ENCODE measurements at places on chromosomes 4 and X. TPM values are rescaled to one million over a fixed set of nuclear protein-coding genes. Genes with fewer than 3 reads are reported as not detected.

DNA sequence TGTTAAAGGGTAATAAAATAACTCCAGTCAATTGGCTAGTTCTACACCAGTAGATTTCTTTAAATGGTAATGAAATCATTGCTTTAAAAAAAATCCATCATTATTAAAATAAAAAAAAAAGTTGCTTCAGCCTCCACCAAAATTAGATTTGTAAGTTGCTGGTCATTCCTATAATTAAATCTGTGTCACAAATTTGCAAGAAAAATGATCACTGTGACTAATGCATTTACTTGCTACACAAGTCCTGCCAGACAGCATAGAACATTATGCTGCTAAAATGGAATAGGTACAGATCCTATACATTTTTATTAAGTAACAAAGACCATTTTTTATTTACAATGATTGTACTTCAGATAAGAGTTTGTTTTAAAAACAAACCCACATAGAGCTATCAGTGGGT, 85.8 kb downstream of the SLC10A7 start:
- no peaks in the 10 kb centered on the region for H3K4me1 ChIP-seq
- H3K27me3 ChIP-seq = no peaks in the 10 kb centered on the region
- H3K27ac ChIP-seq = no peak overlapping the region
- DNase-seq = no peak
- no peaks in the 10 kb centered on the region for H3K36me3 ChIP-seq

DNA sequence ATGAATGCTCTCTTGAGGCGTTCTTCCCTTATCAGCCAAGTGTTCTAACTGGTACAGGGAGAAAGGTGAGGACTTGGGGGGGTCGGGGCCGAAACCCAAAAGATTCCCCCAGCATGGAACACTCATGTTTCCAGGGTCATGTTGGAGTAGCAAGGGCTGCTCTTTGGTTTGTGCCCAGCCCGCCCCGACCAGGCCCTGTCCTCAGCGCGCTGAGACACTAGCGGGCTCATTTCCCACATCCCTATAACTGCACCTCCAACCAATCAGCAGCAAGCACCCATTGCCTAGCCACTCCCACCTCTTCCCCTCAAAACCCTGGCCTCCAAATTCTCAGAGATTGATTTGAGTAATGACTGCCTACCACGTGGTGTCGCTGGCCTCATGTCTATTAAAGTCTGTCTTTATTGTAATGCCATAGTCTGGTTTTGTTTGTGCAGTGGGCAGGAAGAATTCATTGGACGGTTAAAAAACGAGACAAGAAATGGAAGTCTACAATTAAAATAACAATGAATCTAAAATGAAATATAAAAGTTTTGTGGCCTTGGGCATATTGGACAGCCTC, 1928.4 kb downstream of the STIM2 start:
- no peaks in the 10 kb centered on the region for H3K4me1 ChIP-seq
- H3K36me3 ChIP-seq = no peaks in the 10 kb centered on the region
- no peaks in the 10 kb centered on the region for H3K27me3 ChIP-seq
- H3K4me3 ChIP-seq = no peak overlapping the region
- no peak overlapping the region for H3K27ac ChIP-seq

DNA sequence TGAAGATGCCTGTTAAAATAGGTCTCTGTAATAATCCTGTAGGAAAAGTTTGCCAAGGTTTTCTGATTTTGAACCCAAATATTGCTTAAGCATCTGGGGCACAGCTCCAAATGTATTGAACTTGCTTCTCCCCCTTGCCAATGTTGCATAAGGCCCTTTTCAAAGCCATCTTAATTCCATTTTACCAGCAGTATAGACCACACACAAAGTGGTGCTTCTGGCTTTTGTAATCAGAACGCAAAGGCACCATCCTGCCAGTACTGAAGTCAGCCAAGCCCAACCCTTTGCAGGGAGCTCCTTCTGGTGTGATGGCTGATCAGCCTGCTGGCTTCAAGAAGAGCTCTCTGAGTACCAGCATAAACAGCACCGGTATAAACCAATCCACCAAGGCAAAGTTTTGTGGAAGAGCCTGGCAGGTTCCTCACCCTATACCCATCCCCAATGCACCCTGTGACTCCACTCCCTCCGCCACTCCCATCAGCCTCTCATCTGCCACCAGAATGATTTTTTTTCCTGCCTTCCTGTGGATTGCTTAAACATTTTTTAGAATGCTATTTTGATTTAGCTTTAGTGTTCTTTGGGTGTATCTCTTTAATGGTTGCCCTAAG, 39.2 kb upstream of the USP9X start:
- no peaks in the 10 kb centered on the region for H3K27me3 ChIP-seq
- no peak overlapping the region for H3K4me3 ChIP-seq
- no peaks in the 10 kb centered on the region for H3K36me3 ChIP-seq
- H3K27ac ChIP-seq = no peak overlapping the region
- no peaks in the 10 kb centered on the region for H3K4me1 ChIP-seq

GRCh38 chr4:57305836-57306235, 195.7 kb upstream of the IGFBP7 start:
- no peak for DNase-seq
- no peak overlapping the region for H3K4me3 ChIP-seq
- no peak overlapping the region for H3K27ac ChIP-seq
- no peaks in the 10 kb centered on the region for H3K36me3 ChIP-seq
- no peaks in the 10 kb centered on the region for H3K27me3 ChIP-seq

DNA sequence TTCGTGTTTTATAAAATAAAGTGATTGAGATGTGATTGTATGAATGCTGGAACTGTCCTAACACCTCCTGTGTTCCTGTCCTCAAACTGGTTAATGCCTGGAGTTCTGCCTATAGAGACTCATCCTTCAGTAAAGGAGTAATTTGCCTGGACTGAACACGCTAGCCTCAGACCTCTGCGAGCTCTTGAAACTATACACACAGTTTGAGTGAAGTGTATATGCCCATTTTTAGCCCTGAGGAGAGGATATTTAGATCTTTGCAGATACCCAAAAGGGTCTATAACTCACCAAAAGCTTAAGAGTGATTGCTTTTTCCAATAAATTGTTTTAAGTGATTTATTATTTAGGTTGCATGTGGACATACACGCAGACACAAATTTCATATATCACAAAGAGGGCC, 29.9 kb upstream of the STIM2 start:
- no peak overlapping the region for H3K4me3 ChIP-seq
- no peak for DNase-seq
- no peaks in the 10 kb centered on the region for H3K4me1 ChIP-seq
- H3K27ac ChIP-seq = no peak overlapping the region
- H3K36me3 ChIP-seq = no peaks in the 10 kb centered on the region
- H3K27me3 ChIP-seq = no peaks in the 10 kb centered on the region

Gene FAM149A
- 7.5 TPM for total RNA-seq

DNA sequence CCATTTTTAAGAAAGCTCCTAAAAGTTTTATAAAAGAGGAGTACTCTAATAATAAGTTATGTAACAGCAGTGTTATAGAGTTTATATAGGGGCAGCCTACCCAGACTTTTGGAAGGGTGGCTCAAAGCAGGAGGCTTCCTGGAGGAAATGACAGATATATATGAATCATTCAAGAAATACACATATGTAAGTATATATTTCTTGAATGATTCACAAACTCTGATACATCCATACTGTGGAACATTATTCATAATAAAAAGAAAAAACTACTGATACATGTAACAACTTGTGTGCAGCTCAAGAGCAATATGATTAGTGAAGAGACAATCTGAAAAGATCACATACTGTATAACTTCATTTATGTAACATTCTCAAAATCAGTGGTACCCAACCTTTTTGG, 166.2 kb downstream of the WDFY3 start:
- H3K4me1 ChIP-seq = no peaks in the 10 kb centered on the region
- H3K36me3 ChIP-seq = peaks cover 11% of the 10 kb centered on the region
- DNase-seq = no peak
- H3K27ac ChIP-seq = no peak overlapping the region
- H3K4me3 ChIP-seq = no peak overlapping the region

Gene MAGEB17
- not detected for total RNA-seq

GRCh38 chrX:1434871-1435240, 17.9 kb downstream of the ASMTL start:
- no peak overlapping the region for H3K27ac ChIP-seq
- H3K36me3 ChIP-seq = peaks cover 31% of the 10 kb centered on the region
- DNase-seq = no peak
- H3K27me3 ChIP-seq = no peaks in the 10 kb centered on the region
- no peak overlapping the region for H3K4me3 ChIP-seq
- 0 out of 2 replicates have a peak, but pooled peaks cover 4% of the 10 kb centered on the region for H3K4me1 ChIP-seq

DNA sequence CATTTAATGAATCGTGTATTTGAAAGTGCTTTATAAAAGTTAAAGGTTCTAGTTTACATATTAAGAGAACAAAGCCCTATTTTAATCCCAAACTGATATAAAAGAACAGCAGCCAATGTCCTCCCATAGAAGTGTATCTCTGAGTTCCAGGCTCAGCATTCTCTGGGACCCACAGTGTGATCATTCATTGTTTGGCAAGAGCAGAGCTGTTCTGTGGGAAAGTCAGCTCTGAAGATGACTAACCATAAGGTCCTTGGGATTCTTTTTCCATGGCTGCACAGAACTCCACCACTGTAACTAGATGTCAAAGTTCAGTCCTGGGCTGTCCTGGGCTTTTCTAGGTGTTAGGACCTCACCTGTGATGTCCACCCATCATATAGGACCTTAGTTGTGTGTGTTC, 157.0 kb upstream of the TLL1 start:
- no peak overlapping the region for H3K27ac ChIP-seq
- no peaks in the 10 kb centered on the region for H3K27me3 ChIP-seq
- H3K4me1 ChIP-seq = no peaks in the 10 kb centered on the region
- H3K4me3 ChIP-seq = no peak overlapping the region
- no peak for DNase-seq
- H3K36me3 ChIP-seq = no peaks in the 10 kb centered on the region

Gene AREG
- not detected for total RNA-seq

- H3K27me3 ChIP-seq = no peaks in the 10 kb centered on the region
- no peak overlapping the region for H3K27ac ChIP-seq
- no peak overlapping the region for H3K4me3 ChIP-seq
These were observed 107.6 kb upstream of the BMPR1B start for GRCh38 chr4:94650134-94650495.

Gene PDGFRA
- 3.4 TPM for total RNA-seq

GRCh38 chr4:73734530-73735001, 5.8 kb upstream of the CXCL8 start:
- H3K4me1 ChIP-seq = no peaks in the 10 kb centered on the region
- no peaks in the 10 kb centered on the region for H3K27me3 ChIP-seq
- no peak overlapping the region for H3K4me3 ChIP-seq

Gene FGF13
- 36.1 TPM for total RNA-seq

DNA sequence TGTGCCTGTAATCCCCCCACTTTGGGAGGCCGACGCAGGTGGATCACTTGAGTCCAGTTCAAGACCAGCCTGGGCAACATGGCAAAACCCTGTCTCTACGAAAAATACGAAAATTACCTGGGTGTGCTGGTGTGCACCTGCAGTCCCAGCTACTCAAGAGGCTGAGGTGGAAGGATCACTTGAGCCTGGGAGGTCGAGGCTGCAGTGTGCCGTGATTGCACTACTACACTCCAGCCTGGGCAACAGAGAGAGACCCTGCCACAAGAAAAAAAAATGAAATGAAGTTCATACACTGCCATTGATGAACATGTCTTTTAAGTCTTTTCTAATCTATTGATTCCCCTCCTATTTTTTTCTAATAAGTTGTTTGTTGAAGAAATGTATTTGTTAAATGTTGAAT, 5.0 kb upstream of the ZFX start:
- no peak overlapping the region for H3K4me3 ChIP-seq
- no peak for DNase-seq
- H3K36me3 ChIP-seq = no peaks in the 10 kb centered on the region

Gene AFF2
- total RNA-seq = 7.3 TPM

DNA sequence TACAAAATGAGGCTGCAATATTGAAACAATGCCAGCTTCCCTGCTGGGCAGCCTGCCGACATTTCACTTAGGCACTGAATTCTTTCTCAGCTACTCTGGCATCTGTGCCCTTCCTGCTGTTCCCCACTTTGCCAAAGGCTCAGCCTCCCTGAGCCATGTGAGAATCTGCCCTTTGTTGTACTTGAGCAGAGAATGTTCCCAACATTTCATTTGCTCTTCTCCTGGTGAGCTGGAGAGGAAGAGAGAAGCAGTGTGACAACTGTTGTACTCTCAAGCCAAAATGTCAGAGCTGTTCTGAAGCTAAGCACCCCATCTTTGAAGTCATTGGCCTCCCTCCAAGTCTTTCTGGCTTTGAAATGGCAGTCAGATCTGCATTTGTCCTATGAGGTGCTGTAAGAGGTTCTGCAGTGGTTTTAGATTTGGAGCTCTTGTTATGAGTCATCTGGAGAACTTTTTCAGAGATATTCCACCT, 32.5 kb downstream of the LANCL3 start:
- no peaks in the 10 kb centered on the region for H3K36me3 ChIP-seq
- no peak overlapping the region for H3K27ac ChIP-seq
- H3K4me3 ChIP-seq = no peak overlapping the region
- H3K27me3 ChIP-seq = no peaks in the 10 kb centered on the region

Gene MEPE
- total RNA-seq = not detected

Gene RASGEF1B
- total RNA-seq = 4.7 TPM

DNA sequence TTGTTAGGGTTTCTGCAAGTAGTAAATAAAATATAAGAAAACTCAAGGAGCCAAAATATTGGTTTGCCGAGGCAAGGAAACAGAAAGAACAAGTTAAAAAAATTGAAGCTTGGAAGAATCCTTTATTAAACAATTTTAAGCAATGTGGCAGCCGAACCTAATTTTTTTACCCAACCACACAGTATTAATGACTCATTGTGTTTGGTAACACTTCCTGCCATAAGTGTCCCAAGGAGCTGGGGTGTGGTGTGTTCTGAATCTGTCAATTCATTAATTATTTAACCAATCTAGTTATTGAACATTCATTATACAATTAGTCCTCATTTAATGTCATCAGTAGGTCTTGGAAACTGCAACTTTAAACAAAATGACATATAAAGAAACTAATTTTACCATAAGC, 19.3 kb upstream of the CPE start:
- H3K4me1 ChIP-seq = no peaks in the 10 kb centered on the region
- H3K36me3 ChIP-seq = no peaks in the 10 kb centered on the region
- H3K4me3 ChIP-seq = no peak overlapping the region
- no peaks in the 10 kb centered on the region for H3K27me3 ChIP-seq
- no peak for DNase-seq
- no peak overlapping the region for H3K27ac ChIP-seq

GRCh38 chrX:10112510-10112909, 44.3 kb upstream of the CLCN4 start:
- H3K4me3 ChIP-seq = no peak overlapping the region
- no peaks in the 10 kb centered on the region for H3K4me1 ChIP-seq
- H3K27ac ChIP-seq = no peak overlapping the region
- H3K36me3 ChIP-seq = no peaks in the 10 kb centered on the region

- H3K4me1 ChIP-seq = peaks cover 3% of the 10 kb centered on the region
- no peak overlapping the region for H3K4me3 ChIP-seq
- H3K27me3 ChIP-seq = no peaks in the 10 kb centered on the region
- H3K36me3 ChIP-seq = no peaks in the 10 kb centered on the region
- no peak overlapping the region for H3K27ac ChIP-seq
These were observed 61.5 kb downstream of the GSPT2 start for GRCh38 chrX:51804741-51805140.

- H3K36me3 ChIP-seq = no peaks in the 10 kb centered on the region
- H3K4me1 ChIP-seq = no peaks in the 10 kb centered on the region
- no peak overlapping the region for H3K27ac ChIP-seq
- no peak for DNase-seq
- H3K4me3 ChIP-seq = no peak overlapping the region
These were observed 107.2 kb upstream of the TBL1X start for GRCh38 chrX:9357518-9358114.

GRCh38 chr4:9808077-9808476, 26.6 kb downstream of the DRD5 start:
- no peak overlapping the region for H3K27ac ChIP-seq
- H3K36me3 ChIP-seq = no peaks in the 10 kb centered on the region
- no peak for DNase-seq

Gene CT45A5
- not detected for total RNA-seq

- H3K27ac ChIP-seq = no peak overlapping the region
- DNase-seq = no peak
- H3K4me3 ChIP-seq = no peak overlapping the region
- no peaks in the 10 kb centered on the region for H3K4me1 ChIP-seq
- no peaks in the 10 kb centered on the region for H3K27me3 ChIP-seq
These were observed 57.1 kb downstream of the RELL1 start for GRCh38 chr4:37628977-37629609.

Gene CORIN
- 0.17 TPM for total RNA-seq
